ENCODE measurements at places on chromosomes 7 and 10.

DNA sequence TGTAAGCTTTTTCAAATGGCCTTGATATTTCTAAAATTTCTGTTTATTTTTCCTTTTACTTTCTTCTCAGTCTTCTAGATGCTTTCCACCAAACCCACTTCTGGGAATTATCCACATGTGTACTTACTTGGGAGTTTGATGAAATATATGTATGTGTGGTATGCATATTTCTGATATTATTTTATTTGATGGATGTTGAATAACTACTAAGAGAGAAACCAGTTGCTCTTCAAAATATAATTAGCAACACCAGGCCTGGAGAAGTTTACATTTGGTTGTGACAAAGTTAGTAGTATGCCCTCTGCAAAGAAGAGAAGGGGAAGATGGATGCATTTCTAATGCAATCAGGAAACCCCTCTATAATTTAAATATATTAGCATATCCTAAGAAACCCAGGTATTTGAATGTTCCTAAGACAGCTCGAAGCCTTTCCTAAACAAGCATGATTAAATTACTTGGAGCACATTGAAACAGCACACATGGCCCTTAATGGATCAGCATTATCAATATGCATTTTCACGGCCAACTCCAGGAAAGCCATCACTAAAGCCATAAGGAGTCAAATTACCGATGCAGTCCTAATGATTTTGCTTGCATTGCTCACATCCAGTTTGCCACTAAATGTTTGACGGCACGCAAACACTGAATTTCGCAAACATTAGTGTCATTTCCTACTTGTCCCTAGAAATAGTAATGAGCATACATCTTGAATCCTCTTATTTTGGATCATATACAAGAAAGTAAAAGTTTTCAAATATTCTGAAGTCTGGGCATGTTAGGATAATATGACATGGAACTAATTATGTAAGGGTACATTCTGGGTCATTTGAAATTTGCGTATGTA is 393.8 kb downstream of the EXOC4 start:
- no peak for DNase-seq

GRCh38 chr7:134254311-134254710 is 62.4 kb downstream of the SLC35B4 start:
- DNase-seq, result peak; percentile 25

DNA sequence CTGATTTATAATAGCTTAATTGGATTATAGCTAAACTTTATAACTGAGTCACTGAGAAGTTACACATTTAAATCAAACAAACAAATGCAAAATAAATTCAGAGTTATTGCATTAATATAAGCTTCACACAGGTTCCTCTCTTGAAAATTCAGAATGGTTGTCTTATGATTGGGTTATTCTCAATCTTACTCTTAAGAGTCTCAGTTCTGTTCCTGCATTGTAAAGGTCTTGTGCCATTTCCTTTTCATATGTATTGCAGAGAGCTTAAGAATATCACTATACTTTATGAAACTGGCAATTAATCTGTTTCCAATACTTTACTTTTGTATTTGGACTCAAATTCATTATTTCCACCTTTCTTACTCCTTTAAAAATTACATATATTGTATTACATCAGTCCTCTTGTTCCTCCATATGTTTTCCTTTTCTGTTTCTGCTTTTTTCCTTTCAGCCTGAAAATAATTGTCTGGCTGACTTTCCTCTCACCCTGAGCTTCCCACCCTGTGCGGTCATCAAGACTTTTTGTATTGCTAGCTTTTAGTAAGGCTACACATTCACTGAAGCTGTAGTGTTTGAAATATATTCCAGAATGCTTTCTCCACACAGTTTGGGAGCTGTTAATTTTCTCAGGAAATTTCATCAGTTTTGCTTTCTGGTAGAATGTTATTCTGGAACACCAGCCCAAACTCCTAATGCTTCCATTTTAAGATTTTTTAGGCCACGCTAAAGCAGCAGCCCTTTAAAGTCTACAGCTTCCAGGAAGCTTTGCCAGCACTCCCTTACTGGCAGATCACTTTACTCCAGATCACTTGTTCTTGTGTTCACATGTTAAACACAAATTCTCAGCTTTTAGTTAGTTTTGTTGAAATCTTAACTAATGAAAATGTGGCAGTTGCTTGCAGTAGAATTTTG is 139.4 kb downstream of the KCND2 start:
- DNase-seq, result no peak

DNA sequence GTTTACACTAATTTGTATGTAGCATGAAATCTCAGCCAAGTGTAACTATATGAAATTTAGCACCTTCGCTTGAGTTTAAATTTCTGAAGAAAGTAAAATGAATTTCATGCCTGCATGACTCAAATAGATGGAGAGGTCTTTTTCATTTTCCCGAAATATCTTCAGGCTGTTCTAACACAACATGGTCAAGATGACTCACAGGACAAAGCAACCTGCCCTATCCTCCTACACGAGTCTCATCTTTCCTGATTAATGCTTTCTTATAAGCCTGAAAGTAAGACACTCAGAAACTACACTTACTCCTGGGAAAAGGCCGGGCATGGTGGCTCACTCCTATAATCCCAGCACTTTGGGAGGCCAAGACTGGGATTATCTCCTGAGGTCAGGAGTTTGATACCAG is 41.2 kb downstream of the CH25H start:
- no peak for DNase-seq

DNA sequence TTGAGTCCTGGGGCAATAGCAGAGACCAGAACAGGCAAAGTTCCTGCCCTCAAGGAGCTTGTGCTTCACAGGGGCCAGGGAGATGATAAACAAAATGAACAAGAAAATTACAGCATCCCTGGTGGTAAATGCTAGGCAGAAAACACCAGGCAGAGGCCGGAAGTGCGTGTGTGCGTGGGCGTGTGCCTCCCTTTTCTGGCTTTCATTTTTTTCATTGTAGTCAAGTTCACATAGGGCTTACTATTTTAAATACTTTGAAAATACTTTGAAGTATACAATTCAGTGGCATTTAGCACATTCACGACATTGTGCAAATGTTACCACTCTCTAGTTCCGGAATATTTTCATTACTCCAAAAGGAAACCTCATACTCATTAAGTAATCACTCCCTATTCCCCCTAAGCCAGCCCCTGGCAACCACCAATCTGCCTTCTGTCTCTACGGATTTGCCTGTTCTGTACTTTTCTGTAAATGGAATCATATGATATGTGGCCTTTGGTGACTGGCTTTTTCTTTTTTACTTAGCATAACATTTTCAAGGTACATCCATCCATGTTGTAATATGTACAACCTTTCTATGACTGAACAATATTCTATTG is 88.1 kb upstream of the PDCD4 start:
- no peak for DNase-seq

DNA sequence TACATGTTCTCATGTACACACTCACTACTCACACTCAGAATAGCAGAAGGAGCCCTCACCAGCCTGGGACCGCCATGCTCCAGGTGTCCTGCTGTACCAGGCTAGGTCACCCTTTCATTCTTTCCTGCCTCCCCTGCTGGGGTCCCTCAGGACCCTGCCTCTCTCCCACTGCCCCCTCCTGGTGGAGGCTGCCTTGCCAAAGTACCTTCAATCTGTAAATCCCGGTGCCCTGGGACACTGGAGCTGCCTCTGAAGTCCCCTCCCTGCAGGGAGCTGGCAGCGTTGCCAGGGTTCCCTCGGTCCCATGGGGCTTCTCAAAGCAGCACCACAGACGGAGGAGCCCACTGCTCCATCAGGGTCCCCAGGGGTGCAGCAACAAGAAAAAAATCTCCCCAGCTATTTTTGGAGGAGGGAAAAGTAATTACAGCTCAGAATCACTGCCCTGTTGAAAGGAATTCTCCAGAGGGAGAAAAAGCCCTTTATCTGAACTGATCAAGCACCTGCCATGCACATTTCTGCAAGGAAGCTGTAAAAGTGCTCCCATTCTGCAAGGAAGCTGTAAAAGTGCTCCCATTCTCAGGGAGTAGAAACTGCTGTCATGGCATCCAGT is 259.9 kb downstream of the PTPRN2 start:
- peak; percentile 40 for DNase-seq

DNA sequence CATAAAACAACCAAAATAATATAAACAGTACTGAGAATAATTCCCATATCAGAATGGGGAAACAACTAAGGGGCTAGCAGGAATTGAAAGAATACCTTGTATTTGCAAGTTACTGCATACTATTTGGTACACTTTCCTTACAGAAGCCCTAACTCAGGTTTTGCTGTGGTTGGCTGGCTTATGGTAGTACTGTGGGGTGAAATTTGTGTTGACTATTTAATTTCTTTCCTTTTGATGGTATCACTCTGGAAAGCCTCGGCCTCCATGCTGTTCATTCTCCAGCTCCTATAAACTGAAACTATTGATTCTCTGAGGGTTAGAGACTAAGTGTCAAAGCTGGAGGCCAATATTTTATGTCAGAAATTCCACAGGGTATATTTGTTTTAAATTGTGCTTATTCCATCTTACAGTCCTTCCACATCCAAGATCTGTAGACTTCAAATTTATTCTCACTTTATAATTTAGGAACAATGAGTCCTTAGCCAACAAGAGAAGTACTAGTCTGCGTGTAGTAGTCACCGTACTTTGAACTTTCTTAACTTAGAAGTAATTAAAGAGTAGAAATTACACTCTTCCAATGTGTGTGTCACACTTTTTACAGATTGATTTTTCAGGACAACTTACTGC is 13.4 kb downstream of the SKIDA1 start:
- DNase-seq, result no peak

All from neural progenitor cell (in vitro differentiated cells).